Activated CD4-positive, CD25-positive, alpha-beta regulatory T cell treated with anti-CD3 and anti-CD28 coated beads, Interleukin-2, amount 50 U/mL, for 16 hours (primary cell): ENCODE measurements at places on chromosomes 1 and 21.
A peak's percentile ranks its signal among the peaks of the same experiment; 100 is the strongest.

- DNase-seq, result no peak
Observed at GRCh38 chr1:226666692-226667091, 72.4 kb downstream of the ITPKB start.

- DNase-seq, result no peak
Observed at GRCh38 chr1:179126338-179127060, 44.6 kb downstream of the TOR3A start.

- DNase-seq, result no peak
Observed at GRCh38 chr1:82555501-82555900, 754.8 kb downstream of the ADGRL2 start.

DNA sequence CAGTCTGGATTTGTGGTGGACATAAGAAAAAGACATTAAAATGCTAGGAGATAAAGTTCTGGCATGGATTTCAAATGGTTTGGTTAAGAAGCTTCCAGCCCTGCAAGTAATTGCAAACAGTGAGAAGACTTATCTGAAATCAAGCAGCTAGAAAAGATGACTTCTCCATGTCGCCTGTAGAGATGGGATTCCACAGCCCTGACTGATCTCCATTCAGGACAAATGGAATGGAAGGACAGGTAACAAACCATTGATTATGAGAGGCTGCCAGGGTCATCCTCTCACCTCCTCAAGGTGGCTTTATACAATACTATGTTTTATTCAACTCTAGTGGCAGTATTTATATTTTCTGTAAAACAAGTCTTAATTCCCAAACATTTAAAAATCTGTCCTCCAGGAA, 237.9 kb downstream of the HLX start:
- no peak for DNase-seq

GRCh38 chr1:221451741-221452140, 290.1 kb downstream of the DUSP10 start:
- no peak for DNase-seq

GRCh38 chr1:207821464-207822045, 69.7 kb downstream of the CD46 start:
- DNase-seq, result no peak

- DNase-seq, result no peak
Observed at GRCh38 chr1:8367571-8368194, 49.8 kb downstream of the SLC45A1 start.

DNA sequence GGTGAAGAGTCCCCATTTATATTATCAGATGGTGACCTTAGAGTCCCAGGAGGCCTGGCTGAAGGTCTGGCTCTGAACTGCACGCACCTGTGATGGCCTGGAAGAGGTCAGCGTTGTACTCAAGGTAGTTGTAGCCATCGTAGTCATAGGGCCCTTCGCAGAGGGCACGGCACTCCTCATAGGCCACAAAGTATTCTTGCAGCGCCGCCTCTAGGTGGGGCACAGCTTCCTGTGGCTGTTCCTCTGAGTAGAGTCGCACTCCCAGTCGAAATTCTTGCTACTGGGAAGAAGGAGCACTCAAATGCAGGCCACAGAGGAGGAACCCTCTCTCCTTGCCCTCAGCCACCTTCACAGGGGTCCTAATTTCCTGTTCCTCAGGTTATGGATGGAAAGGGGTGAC, 7.7 kb downstream of the P3H1 start:
- no peak for DNase-seq

GRCh38 chr1:20237646-20238045, 51.3 kb upstream of the PLA2G2C start:
- no peak for DNase-seq

DNA sequence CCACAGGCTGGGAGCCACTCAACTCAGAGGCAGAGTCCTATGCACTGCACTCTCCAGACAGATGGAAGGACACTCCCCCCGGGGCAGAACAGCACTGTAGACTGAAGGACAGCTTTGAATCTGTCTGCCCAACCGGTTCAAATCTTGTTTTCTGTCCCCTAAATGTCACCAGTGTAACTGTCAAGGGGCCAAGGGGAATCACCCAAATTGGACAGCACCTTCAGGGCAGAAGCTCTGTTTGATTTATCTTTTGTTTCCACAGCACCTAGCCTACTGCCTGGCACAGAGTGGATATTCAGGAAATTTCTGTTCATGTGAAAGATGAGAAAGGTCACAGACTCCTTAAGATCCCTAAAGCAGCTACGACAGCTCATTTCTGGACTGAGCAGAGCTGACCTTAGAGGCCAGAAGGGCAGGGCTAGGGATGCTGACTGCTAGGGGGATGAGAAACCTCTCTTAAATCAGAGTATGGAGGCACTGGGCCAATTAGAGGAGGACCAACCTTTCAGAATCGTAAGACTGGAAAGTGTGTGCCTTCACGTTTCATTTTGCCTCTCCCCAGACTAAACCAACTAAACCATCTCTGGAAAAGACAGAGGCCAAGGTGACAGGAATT, 41.0 kb downstream of the ITPKB start:
- no peak for DNase-seq

DNA sequence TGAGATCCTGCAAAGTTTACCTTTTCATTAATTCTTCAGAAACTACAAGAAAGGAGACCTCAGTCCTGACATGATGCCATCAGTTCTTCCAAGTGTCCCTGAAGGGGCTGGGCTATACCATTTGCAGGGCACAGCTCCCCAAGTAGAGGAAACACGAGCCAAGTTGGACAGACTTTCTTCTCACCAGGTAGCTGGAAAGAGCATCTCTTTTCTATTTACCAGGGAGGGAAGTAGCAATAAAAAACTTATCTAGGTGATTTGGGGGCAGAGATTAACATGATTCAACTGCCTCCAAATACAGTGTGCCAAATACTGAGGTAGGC, 103.9 kb upstream of the KCND3 start:
- DNase-seq, result no peak

- DNase-seq, result no peak
Observed at GRCh38 chr1:183435497-183435896, 17.3 kb upstream of the NMNAT2 start.

GRCh38 chr1:226447932-226448665, 40.2 kb upstream of the PARP1 start:
- DNase-seq, result no peak

DNA sequence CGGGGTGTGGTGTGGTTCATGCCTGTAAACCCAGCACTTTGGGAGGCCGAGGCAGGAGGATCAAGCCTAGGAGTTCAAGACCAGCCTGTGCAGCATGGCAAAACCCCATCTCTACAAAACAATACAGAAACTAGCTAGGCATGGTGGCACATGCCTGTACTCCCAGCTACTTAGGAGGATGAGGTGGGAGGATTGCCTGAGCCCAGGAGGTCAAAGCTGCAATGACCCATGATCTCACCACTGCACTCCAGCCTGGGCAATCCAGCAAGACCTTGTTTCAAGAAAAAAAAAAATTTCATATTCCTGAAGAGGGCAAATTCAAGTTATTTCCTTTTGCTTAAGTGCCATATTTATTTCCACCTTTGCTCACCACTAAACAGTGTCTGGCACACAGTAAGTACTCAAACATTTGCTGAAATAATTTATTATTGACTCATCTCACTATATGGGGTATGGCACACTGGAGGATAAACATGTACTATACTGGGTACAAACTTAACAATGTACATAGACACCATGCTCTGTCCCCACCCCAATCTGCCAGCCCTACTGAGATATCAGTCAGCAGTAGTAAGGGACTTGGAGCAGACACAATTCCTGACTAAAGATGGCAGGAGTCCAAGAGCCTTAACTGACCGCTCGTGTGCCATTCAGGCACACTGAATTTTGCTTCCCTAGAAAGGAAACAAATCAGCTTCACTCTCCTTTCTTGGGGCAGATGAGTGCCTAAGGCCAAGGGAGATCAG, 15.5 kb downstream of the MEAF6 start:
- no peak for DNase-seq

GRCh38 chr1:41648844-41649243, 164.4 kb upstream of the EDN2 start:
- DNase-seq, result no peak

DNA sequence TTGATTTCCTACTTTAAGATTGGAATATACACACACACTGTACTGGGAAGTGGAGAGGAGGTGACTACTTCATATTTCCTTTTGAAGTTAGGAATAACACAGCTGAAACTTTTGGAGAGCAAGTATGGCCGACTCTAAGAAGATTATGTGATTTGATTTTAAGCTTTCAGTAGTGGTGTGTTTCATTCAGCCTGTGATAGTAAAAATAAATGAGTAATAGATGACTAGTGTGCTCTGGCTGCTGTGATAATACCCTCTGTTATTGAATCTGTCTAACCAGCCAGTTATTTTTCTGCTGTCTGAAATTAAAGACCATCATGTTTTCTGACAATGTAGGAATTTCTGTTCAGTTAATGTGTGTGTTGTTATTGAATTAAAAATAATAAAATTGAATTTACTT, 48.3 kb downstream of the CTTNBP2NL start:
- no peak for DNase-seq

DNA sequence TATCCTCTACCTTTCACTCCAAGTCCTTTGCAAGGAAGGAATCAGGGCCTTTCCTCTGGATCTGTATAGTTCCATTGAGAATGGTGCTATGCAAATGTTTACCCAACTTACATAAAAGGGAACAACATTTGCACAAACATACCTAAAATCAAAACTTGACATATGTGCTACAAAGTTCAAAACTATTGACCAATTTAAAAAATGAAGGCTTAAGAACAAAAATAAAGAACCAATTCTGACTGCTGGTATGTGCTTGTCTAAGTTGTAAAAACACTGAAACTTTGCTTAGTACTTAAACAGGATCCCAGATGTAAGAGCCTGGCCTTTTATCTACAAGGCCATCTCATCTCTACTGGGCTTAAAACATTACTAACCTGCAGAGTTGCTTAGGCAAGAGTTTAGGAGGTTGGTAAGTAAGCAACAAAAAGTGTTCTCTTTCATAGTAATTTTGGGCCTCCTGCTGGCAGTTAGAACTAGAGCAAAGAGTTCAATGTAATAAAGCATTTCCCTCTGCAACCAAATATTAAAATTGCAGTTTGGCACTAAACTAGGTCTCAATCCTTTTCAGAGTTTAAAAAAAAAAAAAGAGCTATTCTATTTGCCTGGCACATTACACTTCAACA, 2.0 kb downstream of the SCMH1 start:
- no peak for DNase-seq

- no peak for DNase-seq
Observed at GRCh38 chr1:42370876-42371549, 9.6 kb upstream of the RIMKLA start.

- DNase-seq, result no peak
Observed at GRCh38 chr1:205950280-205950679, 7.0 kb upstream of the SLC26A9 start.

DNA sequence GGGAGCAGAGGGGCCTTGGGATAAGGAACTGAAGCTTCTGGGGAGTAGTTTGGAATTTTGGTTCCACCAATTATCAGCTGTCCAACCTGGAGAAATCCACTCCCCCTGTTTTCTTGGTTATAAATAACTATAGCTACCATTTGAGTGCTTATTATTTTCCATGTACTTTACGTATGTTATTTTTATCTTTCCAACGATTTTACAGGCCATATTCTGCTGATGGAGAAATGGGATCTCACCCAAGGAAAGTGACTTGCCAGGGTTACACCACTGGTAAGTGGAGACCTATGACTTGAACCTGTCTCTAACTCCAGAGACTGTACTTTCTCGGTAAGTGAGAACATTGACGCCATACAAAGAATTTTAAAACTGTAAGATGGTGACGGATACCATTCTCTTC, 49.0 kb upstream of the CD34 start:
- no peak for DNase-seq

- no peak for DNase-seq
Observed at GRCh38 chr1:45617618-45618017, 6.2 kb downstream of the CCDC17 start.

GRCh38 chr1:229288516-229288915, 17.6 kb downstream of the RAB4A start:
- DNase-seq, result no peak

DNA sequence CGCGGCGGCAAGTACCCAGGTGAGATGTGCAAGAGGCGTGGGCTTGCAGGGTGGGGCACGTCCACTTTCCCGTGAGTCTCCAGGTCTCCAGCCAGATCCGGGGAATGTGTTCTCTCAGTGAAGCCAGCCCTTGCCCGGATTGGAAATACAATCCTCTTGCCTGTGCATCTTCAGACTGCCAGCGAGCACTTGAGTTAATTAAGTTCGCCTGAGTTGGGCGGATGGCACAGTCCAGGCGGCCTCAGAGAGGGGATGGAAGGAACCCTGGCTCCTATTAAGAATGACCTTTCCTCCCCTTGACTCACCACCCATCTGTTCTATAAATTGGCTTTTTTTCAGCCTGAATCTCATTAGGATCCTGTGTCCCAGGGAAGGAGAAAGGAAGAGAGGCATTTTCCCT, 33.3 kb upstream of the CNTN2 start:
- DNase-seq, result no peak

GRCh38 chr1:165290148-165290547, 66.4 kb downstream of the LMX1A start:
- no peak for DNase-seq

- peak; percentile 42 for DNase-seq
Observed at GRCh38 chr1:109906160-109906838, 4.3 kb upstream of the CSF1 start.

- peak; percentile 99 for DNase-seq
Observed at GRCh38 chr1:167220537-167221125, at the start of gene POU2F1. Gene POU2F1 (plus strand): TSS chr1:167220886. CDS start chr1:167220898, 12 bp downstream.

- no peak for DNase-seq
Observed at GRCh38 chr1:164803366-164803765, 244.4 kb downstream of the PBX1 start.

GRCh38 chr1:198933515-198934222, 294.8 kb downstream of the PTPRC start:
- no peak for DNase-seq

GRCh38 chr1:203667616-203668015, 41.0 kb downstream of the ATP2B4 start:
- DNase-seq, result no peak

DNA sequence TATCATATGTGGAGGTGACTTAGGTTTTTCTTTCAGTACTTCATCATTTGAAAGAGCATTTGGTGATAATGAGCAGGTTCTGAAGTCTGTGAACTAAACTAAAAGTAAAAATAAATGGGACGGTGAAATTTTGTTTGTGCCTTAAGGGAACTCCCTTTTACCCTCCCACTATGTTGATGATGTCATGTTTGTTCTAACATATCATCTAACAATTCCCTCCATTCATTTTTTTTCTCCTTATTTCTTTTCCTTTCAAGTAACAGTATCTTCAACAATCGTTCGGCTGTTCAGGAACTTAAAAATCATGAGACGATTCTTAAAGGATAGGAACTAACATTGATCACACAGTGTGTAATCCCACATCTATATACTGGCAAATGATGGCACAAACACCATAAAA, 30.0 kb upstream of the IRF2BP2 start:
- DNase-seq, result no peak

- no peak for DNase-seq
Observed at GRCh38 chr1:172909606-172910326, 141.0 kb downstream of the TNFSF18 start.

DNA sequence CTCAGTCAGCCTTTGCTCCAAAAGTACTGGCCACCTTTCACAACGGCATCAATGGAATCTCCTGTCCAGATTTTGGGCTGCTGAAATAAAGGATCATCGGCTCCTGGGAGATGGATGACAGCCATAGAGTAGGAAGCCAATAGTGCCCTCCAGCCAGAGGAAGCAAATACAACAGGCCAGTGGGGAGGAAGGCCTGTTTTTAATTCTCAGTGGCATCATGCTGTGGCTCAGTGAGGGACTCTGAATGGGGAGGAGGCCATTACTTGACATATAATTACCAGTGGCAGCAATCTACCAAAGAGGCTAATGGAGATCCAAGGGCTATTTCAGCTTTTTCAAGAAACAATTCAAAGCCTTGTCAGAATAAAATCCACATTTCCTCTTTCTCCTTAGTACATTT, 26.7 kb downstream of the COLGALT2 start:
- DNase-seq, result no peak
